ENCODE measurements at places on chromosomes 4 and X. TPM values are rescaled to one million over a fixed set of nuclear protein-coding genes. Genes with fewer than 3 reads are reported as not detected.

DNA sequence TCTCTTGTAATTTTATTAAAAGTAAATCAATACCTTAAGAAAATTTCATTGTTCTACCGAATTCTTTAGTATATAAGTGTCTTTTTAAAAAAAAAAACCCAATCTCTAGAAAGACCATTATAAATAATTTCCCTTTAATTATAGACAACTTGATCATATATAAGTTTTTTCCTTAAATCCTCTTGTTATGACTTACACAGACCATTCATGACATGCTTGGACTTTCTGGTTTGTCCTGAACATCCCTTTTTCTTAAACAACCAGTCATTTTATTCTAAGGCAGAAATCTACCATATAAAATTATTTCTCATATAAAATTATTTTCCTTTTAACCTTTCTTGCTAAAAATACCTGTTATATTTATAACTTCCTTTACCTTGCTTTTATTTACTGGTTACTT lies 15.4 kb upstream of the FHDC1 start:
- no peak for DNase-seq
- no peaks in the 10 kb centered on the region for H3K27me3 ChIP-seq
- H3K4me3 ChIP-seq, result no peak overlapping the region
- H3K36me3 ChIP-seq, result no peaks in the 10 kb centered on the region
- H3K4me1 ChIP-seq, result no peaks in the 10 kb centered on the region

The FGA gene
- not detected for total RNA-seq

The STS gene
- total RNA-seq, result 2.4 TPM

GRCh38 chr4:145786830-145787229 lies 106.9 kb downstream of the C4orf51 start:
- DNase-seq, result no peak
- H3K4me1 ChIP-seq, result peaks cover 28% of the 10 kb centered on the region
- no peaks in the 10 kb centered on the region for H3K27me3 ChIP-seq
- H3K36me3 ChIP-seq, result peaks cover 19% of the 10 kb centered on the region

GRCh38 chrX:131792356-131792749 lies 230.7 kb upstream of the STK26 start:
- H3K36me3 ChIP-seq, result peaks cover 4% of the 10 kb centered on the region
- H3K4me1 ChIP-seq, result peaks cover 17% of the 10 kb centered on the region
- H3K27ac ChIP-seq, result peak overlapping the region; percentile 70
- peak overlapping the region; percentile 33 for H3K4me3 ChIP-seq

The SPANXC gene
- total RNA-seq, result 4.4 TPM

The DIPK2B gene
- not detected for total RNA-seq

DNA sequence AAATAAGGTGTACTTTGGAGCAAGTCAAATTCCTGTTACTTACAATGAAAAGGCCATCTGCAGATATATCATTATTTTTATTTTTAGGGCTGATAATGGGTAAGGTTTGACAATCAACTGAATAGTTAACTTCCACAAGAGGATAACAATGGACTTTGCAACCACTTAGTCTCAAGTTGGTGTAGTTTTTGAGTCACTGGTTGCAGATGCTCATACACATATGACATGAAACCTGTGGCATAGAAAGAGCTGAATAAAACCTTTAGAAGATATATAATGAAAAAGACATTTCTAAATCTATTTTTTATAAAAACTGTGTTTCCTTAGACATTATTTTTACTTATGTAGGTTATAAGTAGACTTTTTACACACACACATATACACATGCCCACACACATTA lies 2110.9 kb downstream of the PCDH7 start:
- no peaks in the 10 kb centered on the region for H3K27me3 ChIP-seq
- no peaks in the 10 kb centered on the region for H3K36me3 ChIP-seq
- H3K27ac ChIP-seq, result no peak overlapping the region
- no peak overlapping the region for H3K4me3 ChIP-seq
- no peaks in the 10 kb centered on the region for H3K4me1 ChIP-seq

- no peaks in the 10 kb centered on the region for H3K4me1 ChIP-seq
- H3K36me3 ChIP-seq, result no peaks in the 10 kb centered on the region
- no peaks in the 10 kb centered on the region for H3K27me3 ChIP-seq
- H3K4me3 ChIP-seq, result no peak overlapping the region
- no peak for DNase-seq
- no peak overlapping the region for H3K27ac ChIP-seq
Measured at GRCh38 chr4:144298519-144298918, 158.0 kb upstream of the GYPA start.

GRCh38 chr4:139922406-139923024 lies 231.5 kb downstream of the MAML3 start:
- no peaks in the 10 kb centered on the region for H3K36me3 ChIP-seq
- H3K4me3 ChIP-seq, result no peak overlapping the region
- H3K27me3 ChIP-seq, result no peaks in the 10 kb centered on the region
- H3K27ac ChIP-seq, result no peak overlapping the region

The BBS7 gene
- 18.8 TPM for total RNA-seq

GRCh38 chr4:3821580-3822229 lies 55.5 kb downstream of the ADRA2C start:
- H3K4me1 ChIP-seq, result no peaks in the 10 kb centered on the region
- H3K27ac ChIP-seq, result no peak overlapping the region
- H3K27me3 ChIP-seq, result peaks cover 26% of the 10 kb centered on the region
- no peaks in the 10 kb centered on the region for H3K36me3 ChIP-seq
